ENCODE measurements at places on chromosomes 2 and 18. TPM values are rescaled to one million over a fixed set of nuclear protein-coding genes. Genes with fewer than 3 reads are reported as not detected.

GRCh38 chr2:51516667-51517066 is 484.7 kb upstream of the NRXN1 start:
- no peak for DNase-seq

DNA sequence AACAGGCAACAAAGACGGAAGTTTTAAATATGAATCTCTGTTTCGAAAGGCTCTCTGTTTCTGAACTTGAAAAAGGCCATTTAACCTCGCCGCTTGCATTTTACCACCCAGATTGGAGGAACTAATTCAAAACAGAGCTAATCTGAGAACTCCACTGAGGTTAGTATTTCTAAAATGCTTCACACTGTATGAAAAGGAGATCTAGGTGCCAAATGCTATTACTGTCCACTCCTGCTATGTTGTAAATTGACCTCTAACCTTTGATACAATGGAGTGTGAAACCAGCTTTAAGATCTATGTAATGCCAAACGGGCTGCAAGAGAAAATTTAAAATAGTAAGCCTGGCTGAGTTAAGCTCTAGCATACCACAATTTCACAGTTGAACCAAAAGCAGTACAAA is 364.5 kb downstream of the IRS1 start:
- no peak for DNase-seq

- no peak for DNase-seq
These were observed 91.3 kb upstream of the ZFP36L2 start for GRCh38 chr2:43317680-43318079.

- no peak for DNase-seq
These were observed 5.7 kb downstream of the ZFP36L2 start for GRCh38 chr2:43220760-43221123.

DNA sequence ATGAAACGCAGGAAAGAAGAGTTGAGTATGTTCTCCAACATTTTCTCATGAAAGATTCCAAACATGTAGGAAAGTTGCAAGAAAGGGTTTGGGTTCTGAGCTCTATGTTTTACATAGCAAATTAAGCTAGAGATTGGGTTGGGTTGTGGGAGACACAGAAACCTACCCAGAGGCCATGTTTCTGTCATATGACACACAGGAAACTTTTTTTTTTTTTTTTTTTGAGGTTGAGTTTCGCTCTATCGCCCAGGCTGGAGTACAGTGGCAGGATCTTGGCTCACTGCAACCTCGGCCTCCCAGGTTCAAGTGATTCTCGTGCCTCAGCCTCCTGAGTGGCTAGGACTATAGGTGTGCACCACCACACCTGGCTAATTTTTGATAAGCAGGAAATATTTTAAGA is 57.6 kb downstream of the DOCK10 start:
- DNase-seq: peak; percentile 45

DNA sequence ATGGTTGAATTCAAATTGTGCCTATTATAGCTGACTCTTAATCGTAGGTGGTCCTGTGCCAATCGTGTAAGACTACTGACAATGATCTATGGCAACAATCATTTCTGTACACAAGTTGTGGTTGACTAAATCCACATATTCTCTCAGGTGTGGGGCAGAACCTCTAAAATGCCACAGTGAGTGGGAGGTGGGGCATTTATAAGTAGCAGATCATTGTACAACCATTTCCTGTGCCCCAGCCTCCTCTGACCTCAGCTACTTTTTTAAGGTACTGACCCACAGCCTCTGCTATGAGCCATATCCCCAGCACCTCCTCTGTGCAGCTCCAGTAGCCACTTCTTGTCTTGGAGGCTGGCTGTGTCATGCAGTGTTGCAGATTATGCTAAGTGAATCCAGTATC is 48.6 kb upstream of the RAPH1 start:
- DNase-seq: peak; percentile 29

Gene LOXL3
- 0.23 TPM for total RNA-seq

Gene DNER
- not detected for total RNA-seq
